GM20000 (cell line): ENCODE measurements at places on chromosomes 7 and 10.

- no peak for DNase-seq
Observed at GRCh38 chr7:129771201-129771927, 159.8 kb downstream of the NRF1 start.

- DNase-seq: no peak
Observed at GRCh38 chr10:716821-717220, 27.4 kb upstream of the DIP2C start.

DNA sequence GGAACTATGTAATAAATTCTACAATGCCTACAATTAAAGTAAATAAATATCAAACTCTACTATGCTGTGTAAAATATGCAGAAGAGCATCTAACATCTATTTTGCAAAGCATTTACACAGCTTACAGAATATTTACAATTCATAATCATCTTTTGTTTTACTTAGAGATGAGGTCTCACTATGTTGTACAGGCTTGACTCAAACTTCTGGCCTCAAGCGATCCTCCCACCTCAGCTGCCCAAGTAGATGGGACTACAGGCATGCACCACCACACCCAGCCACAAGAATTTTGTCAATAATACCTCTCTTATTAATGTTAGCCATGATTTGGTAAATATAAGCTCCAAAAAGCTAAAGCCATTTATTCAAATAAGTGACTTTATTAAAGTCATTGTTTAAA, 21.9 kb upstream of the CAV2 start:
- DNase-seq: no peak

GRCh38 chr7:142791502-142791901, 20.7 kb downstream of the PRSS2 start:
- DNase-seq: no peak

GRCh38 chr10:100519311-100520051, at the start of gene SEC31B:
Gene SEC31B (minus strand): TSS chr10:100519861. CDS start chr10:100516952, 2,909 bp downstream.
- DNase-seq: no peak

DNA sequence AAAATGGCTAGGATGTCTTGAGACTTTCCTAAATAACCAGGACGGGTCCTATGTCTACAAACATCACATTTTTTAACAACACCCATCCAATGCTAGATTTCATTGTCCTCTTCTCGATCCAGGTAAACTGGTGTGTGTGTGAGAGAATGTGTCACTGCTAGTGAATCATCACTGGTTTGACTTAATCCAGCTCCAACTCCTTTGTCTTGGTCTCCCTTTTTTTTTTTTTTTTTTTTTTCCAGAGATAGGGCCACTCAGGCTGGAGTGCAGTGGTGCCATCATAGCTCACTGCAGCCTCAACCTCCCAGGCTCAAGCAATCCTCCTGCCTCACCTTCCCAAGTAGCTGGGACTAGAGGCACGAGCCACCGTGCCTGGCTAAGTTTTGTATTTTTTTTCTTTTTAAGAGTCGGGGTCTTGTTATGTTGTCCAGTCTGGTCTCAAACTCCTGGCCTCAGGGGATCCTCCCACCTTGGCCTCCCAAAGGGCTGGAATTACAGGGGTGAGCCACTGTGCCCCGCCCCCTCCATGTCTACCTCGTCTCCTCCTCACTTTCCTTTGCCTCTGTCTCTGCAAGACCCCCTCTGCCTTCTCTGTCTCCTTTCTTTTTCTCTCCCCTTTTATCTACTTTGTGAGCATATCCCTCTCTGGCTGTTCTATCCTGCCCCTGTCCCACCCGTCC, 2.2 kb upstream of the UFSP1 start:
- no peak for DNase-seq

GRCh38 chr10:110646417-110647135, 2.4 kb downstream of the RBM20 start:
- no peak for DNase-seq

- DNase-seq: no peak
Observed at GRCh38 chr10:10676972-10677371, 340.7 kb upstream of the CELF2 start.

DNA sequence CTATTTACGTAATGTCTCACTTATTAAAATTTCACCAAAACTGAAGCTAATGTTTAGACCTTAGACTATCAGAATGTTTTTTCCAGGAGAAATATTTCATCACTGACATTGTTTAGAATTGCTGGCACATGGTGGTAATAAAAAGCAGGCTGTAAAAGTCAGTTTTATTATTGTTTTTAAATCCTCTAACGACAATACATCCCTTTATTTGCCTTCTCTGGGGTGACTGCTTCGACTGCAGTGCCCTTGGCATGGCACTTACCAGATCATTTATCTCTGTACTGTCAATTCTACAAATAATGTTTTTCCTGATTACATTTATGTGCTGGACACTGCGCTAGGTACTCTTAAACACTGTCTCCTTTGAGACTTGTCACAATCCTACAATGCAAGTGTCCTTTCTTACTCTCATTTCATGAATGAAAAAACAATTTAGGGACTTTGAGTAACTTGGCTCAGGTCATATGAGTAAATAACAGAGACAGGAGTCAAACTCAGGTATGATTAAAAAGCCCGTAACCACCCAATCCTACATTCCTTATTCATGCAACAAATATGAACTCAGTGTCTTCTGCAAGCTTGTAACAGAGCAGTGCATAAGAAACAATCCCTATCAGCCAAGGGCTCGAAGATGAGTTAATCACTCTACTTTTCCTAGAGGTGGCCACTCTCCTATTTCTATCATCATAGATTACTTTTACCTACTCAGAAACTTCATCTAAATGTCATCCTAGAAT, 5.6 kb upstream of the ING3 start:
- DNase-seq: no peak
